CD8-positive, alpha-beta T cell (primary cell): ENCODE measurements at places on chromosomes 3 and 15.

- no peak for DNase-seq
Measured at GRCh38 chr15:72192416-72192815, 5.2 kb downstream of the GRAMD2A start.

- DNase-seq: no peak
Measured at GRCh38 chr3:121362035-121362734, 183.6 kb downstream of the POLQ start.

GRCh38 chr3:13563321-13563720 lies 14.4 kb downstream of the FBLN2 start:
- no peak for DNase-seq

GRCh38 chr3:128655531-128655930 lies 4.9 kb upstream of the RPN1 start:
- DNase-seq: no peak

GRCh38 chr3:26652164-26652563 lies 29.6 kb downstream of the LRRC3B start:
- no peak for DNase-seq

DNA sequence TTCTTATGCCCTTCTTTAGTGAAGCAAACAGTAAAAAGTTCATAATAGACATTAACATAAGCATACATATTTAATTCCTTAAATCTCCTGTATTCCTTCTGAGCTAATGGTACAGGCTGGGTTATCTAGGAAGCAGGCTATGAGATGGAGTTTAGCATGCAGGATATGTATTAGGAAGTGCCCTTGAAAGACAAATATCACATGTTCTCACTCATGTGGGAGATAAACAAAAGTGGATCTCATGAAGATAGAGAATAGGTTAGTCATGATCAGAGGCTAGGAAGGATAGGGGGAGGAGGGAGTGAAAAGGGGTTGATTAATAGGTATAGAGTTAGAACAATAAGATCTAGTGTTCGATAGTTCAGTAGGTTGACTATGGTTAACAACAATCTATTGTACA lies 105.4 kb downstream of the CLASP2 start:
- DNase-seq: no peak

GRCh38 chr3:45639044-45639392 lies 44.5 kb downstream of the LIMD1 start:
- DNase-seq: no peak

GRCh38 chr3:12943124-12944021 lies 102.0 kb upstream of the RPL32 start:
- DNase-seq: no peak

DNA sequence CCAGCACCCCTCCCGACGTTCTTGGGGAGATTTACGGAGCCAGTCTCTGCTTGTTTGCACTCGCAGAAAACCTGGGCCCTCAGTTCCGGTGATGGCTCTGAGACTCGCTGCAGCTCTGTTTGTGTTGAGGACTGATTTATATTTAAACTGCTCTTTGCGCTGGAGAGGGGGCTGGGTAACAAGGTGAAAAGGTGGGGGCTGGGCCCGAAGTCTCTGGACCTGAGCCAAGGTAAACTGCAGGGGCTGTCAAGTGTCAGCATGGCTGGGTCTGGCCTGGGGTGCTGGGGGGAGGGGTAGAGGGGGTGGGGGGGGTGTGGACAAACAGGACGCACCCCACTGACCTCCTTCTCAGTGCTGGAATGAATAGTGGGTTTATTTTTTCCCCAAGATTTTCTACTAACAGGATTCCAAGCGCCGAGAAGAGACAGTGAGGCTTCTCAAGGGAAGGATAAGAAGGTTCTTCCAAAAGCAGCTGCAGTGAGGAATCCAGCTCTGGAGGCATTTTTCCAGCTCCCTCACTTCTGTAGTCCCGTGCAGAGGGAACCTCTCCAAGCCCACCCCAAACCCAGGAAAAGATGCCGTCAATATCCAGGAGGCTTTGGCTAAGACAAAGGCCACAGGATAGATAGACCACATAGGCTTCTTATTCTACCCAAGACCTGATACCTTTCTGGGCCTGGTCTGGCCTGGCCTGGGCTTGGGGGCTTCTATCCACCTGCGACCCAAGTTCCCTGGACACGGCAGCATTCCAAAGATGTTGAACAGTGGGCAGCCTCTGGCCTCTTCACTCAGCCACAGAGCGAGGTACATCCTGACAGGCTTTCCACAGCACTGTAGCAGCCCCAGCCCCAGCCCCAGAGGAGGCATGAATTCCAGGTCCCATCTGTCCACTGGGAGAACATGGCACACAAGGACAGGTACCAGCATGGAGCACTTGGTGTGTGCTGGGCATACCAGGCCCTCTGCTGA lies 938 bp upstream of the SLCO2A1 start:
- no peak for DNase-seq

GRCh38 chr3:155979746-155980145 lies 109.3 kb downstream of the GMPS start:
- no peak for DNase-seq

DNA sequence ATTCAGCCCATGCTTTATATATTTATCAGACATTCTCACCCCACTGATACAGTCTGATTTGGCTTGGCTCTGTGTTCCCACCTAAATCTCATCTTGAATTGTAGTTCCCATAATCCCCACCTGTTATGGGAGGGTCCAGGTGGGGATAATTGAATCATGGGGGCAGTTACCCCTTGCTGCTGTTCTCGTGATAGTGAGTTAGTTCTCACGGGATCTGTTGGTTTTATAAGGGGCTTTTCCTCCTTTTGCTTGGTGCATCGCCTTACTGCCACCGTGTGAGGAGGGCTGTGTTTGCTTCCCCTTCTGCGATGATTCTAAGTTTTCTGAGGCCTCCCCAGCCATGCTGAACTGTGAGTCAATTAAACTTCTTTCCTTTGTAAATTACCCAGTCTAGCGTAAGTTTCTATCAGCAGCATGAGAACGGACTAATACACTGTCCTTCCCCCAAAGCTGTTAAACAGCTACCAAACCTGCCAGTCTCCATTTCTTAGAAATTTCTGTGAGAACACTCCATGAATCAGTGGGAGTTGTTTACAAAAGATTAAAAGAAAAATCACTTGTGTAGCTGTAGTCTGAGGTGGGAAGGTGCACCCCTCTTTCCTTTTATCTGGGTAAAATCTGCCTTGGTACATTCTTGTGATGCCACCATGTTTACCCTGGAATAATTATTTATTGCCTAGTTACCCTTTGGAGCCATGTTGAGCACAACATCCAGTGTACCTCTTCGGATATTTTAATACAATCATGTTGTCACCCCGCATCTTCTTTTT lies 160.5 kb downstream of the THSD4 start:
- no peak for DNase-seq
